ENCODE measurements at places on chromosomes 2 and 18. TPM values are rescaled to one million over a fixed set of nuclear protein-coding genes. Genes with fewer than 3 reads are reported as not detected.

GRCh38 chr2:233003658-233004555 lies 9.1 kb downstream of the NGEF start:
- DNase-seq = no peak
- no peaks in the 10 kb centered on the region for H3K4me1 ChIP-seq
- no peaks in the 10 kb centered on the region for H3K36me3 ChIP-seq
- no peaks in the 10 kb centered on the region for H3K27me3 ChIP-seq

DNA sequence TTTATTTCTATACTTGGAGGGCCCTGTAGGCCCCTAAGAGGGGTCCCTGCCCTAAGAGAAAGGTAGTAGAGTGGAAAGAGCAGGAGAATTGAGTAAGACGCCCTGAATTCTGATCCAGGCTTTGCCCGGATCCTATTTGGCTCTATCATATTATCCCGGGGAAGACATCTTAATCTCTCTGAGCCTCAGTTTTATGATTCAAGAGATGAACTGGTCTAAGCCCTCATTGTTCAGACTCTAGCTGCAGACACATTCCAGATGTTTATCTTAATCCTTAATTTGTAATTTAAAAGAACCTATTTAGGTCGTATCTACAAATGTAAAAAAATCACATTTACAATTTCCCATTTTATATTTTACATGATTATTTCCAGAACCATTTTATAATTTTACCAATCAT lies 220.1 kb downstream of the AGPS start:
- DNase-seq = no peak
- H3K27me3 ChIP-seq = no peaks in the 10 kb centered on the region
- no peaks in the 10 kb centered on the region for H3K36me3 ChIP-seq
- H3K27ac ChIP-seq = no peak overlapping the region
- H3K4me1 ChIP-seq = no peaks in the 10 kb centered on the region

GRCh38 chr18:79626905-79627749 lies 52.5 kb upstream of the CTDP1 start:
- no peaks in the 10 kb centered on the region for H3K4me1 ChIP-seq
- DNase-seq = no peak
- no peaks in the 10 kb centered on the region for H3K27me3 ChIP-seq
- no peak overlapping the region for H3K4me3 ChIP-seq
- H3K27ac ChIP-seq = no peak overlapping the region
- no peaks in the 10 kb centered on the region for H3K36me3 ChIP-seq

DNA sequence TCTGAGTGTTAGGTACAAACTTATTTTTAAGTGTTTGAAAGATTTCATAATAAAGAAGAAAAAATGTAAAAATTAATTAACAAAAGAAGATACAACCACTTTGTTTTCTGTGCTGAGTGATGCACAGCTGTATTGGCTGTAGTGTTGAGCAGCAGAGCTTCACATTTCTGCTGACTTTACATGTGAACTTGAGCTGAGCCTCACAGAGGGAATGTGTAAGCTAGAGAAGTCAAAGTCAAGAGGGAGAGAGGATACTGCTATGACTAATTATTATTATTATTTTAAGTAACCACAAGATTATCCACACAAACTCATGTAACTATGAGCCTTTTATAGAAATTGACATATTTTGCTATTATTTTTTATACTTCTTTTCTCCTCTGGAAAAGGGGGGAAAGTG lies 159.1 kb upstream of the ZSWIM2 start:
- H3K27me3 ChIP-seq = no peaks in the 10 kb centered on the region
- no peaks in the 10 kb centered on the region for H3K36me3 ChIP-seq
- H3K4me1 ChIP-seq = no peaks in the 10 kb centered on the region
- DNase-seq = no peak
- H3K4me3 ChIP-seq = no peak overlapping the region

GRCh38 chr2:46653539-46653938 lies 174.2 kb downstream of the TMEM247 start:
- H3K27me3 ChIP-seq = no peaks in the 10 kb centered on the region
- no peak overlapping the region for H3K27ac ChIP-seq
- peaks cover 3% of the 10 kb centered on the region for H3K4me1 ChIP-seq
- H3K4me3 ChIP-seq = no peak overlapping the region

DNA sequence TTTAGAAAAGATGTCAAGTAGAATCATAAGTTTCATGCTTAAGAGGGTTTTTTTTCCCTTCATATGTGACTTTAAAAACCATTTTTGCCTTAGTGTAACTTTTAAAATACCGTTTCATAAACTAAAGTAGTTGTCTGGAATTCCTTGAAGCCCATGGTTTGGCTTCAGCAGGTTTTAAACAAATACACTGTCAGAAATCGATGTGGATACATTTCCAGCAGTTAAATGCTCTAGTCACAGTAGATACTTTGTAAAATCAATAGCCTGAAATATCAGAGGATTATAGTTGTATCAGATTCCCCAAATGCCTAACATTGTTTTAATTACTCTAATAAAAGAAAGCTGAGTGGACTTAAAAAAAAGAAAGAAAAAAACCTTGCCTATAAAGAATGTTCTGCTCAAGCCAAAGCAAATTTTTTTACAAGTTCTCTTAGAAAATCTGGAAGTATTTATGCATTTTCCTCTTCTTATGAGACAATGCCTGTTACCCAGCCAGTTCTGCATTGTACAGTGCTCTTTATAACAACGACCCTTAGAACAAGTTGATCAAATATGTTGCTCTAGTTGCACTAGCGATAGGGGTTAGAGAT lies 260.5 kb downstream of the LTBP1 start:
- H3K27ac ChIP-seq = no peak overlapping the region
- peaks cover 6% of the 10 kb centered on the region for H3K4me1 ChIP-seq
- no peak overlapping the region for H3K4me3 ChIP-seq
- no peak for DNase-seq

- H3K36me3 ChIP-seq = no peaks in the 10 kb centered on the region
- H3K4me3 ChIP-seq = no peak overlapping the region
These were observed 780.0 kb downstream of the CNTNAP5 start for GRCh38 chr2:124805060-124805459.

DNA sequence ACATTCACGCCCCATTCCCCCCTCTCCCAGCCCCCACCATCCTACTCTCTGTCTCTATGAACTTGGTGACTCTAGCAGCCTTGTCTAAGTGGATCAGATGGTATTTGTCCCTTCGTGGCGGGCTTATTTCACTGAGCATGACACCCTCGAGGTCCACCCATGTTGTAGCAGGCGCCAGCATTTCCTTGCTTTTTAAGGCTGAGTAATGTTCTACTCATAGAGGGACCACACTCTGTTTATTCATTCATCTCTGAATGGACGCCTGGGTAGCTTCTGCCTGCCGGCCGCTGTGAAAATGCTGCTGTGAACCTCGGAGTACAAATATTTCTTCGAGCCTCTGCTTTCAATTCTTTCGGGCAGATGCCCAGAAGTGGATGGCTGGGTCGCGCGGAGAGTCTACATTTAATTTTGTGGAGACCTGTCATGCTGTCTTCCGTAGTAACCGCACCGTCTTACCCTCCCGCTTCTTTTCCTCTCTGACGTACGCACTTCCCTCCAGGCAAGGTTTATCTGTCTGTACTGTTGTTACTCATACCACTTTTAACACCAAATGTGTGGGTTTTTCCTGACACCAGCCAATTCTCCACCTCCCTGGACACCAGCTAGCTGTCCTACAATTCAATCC lies 5.6 kb downstream of the CROCC2 start:
- DNase-seq = no peak
- H3K4me1 ChIP-seq = peaks cover 8% of the 10 kb centered on the region
- H3K27ac ChIP-seq = no peak overlapping the region
- no peaks in the 10 kb centered on the region for H3K27me3 ChIP-seq
- no peaks in the 10 kb centered on the region for H3K36me3 ChIP-seq

- peaks cover 2% of the 10 kb centered on the region for H3K36me3 ChIP-seq
- H3K27me3 ChIP-seq = no peaks in the 10 kb centered on the region
- H3K4me3 ChIP-seq = no peak overlapping the region
- H3K27ac ChIP-seq = no peak overlapping the region
- no peaks in the 10 kb centered on the region for H3K4me1 ChIP-seq
These were observed 78.0 kb upstream of the NFATC1 start for GRCh38 chr18:79317703-79318102.

- H3K36me3 ChIP-seq = no peaks in the 10 kb centered on the region
- H3K27ac ChIP-seq = no peak overlapping the region
- no peaks in the 10 kb centered on the region for H3K4me1 ChIP-seq
- no peak for DNase-seq
These were observed 90.7 kb upstream of the LRRTM1 start for GRCh38 chr2:80395251-80395650.

DNA sequence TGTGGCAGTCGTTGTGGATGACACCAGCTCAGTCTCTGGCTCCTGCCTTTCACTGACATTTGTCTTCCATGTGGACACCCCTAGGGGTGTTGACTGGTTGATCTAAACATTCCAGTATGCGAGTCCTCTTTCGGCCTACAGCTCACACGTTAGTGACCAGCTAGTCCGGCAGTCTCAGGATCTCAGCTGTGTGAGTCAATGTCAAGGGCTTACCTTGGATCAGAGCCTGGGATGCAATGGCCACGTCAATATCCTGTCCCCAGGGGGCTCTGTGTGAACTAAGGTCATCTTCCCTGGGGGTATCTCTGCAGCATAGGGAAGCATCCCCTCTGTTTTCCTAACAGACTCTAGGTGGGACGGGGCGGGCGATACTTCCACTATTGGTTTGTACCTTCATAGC lies 35.1 kb upstream of the YWHAQ start:
- no peak overlapping the region for H3K27ac ChIP-seq
- no peak for DNase-seq
- H3K36me3 ChIP-seq = no peaks in the 10 kb centered on the region
- H3K4me1 ChIP-seq = peaks cover 9% of the 10 kb centered on the region
- H3K4me3 ChIP-seq = no peak overlapping the region

DNA sequence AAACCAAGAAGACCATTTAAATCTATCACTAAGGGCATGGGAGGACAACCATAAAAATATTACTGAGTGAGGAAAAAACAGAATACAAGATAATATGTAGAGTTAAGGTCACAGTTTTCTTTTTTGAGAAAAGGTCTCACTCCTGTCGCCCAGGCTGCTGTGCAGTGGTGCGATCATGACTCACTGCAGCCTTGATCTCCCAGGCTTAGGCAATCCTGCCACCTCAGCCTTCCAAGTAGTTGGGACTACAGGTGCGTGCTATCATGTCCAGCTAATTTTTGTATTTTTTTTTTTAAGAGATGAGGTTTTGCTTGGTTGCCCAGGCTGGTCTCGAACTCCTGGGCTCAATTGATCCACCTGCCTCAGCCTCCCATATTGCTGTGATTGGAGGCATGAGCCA lies 24.0 kb downstream of the POLR1A start:
- H3K4me3 ChIP-seq = no peak overlapping the region
- peaks cover 16% of the 10 kb centered on the region for H3K4me1 ChIP-seq
- no peak for DNase-seq
- H3K36me3 ChIP-seq = peaks cover 85% of the 10 kb centered on the region

- peaks cover 64% of the 10 kb centered on the region for H3K36me3 ChIP-seq
- no peak for DNase-seq
- no peak overlapping the region for H3K27ac ChIP-seq
- H3K27me3 ChIP-seq = no peaks in the 10 kb centered on the region
- peaks cover 11% of the 10 kb centered on the region for H3K4me1 ChIP-seq
These were observed 6.2 kb downstream of the DNAJB2 start for GRCh38 chr2:219285373-219285735.

GRCh38 chr18:24414349-24415003 lies 12.0 kb upstream of the IMPACT start:
- no peak for DNase-seq
- no peaks in the 10 kb centered on the region for H3K4me1 ChIP-seq
- no peak overlapping the region for H3K4me3 ChIP-seq

DNA sequence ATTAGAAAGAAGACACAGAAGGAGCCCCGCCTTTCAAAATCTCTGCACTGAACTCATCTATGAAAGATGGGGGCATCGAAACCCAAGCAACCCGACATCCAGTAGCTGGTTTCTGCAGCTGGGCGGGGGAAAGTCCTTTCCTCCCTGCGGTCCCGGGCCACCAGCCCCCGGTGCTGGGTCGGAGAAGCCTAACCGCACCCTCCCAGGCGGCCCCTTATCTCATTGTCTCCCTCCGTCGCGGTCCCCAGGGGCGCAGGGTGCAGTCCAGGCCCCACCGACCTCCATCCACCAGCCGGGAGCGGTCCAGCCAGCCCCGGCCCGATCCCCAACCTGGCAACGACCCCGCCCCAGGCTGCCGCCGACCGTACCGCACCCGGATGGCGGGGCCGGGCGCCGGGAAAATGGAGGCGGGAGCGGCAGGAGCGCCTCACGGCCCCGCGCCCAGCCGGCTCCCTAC lies 452 bp downstream of the RAPH1 start:
- no peaks in the 10 kb centered on the region for H3K36me3 ChIP-seq
- H3K4me1 ChIP-seq = peaks cover 7% of the 10 kb centered on the region
- no peak for DNase-seq
- H3K27me3 ChIP-seq = no peaks in the 10 kb centered on the region
- peak overlapping the region; percentile 80 for H3K4me3 ChIP-seq

DNA sequence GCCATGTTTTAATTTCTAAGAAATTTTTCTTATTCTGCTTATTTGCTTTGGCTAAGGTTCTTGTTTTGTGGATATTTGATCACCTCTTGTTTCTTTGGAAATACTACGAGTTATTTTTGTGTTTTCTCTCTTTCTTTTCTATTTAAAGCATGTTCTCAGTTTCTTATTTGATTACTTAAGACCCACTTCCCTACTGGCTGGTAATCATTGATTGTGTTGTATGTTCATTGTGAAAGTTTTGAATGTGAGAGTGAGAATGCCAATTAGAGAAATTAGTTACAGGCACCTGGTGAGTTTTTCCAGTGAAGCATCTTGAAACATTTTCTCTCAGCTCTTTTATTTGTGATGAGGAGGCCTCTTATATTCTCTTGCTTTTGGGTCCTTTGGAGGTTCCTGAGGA lies 226.7 kb upstream of the MC4R start:
- DNase-seq = no peak
- H3K4me3 ChIP-seq = no peak overlapping the region
- H3K27me3 ChIP-seq = no peaks in the 10 kb centered on the region
- H3K4me1 ChIP-seq = no peaks in the 10 kb centered on the region
- no peaks in the 10 kb centered on the region for H3K36me3 ChIP-seq
- no peak overlapping the region for H3K27ac ChIP-seq

- H3K4me3 ChIP-seq = no peak overlapping the region
- H3K27me3 ChIP-seq = peaks cover 8% of the 10 kb centered on the region
- no peak overlapping the region for H3K27ac ChIP-seq
- H3K4me1 ChIP-seq = no peaks in the 10 kb centered on the region
- no peak for DNase-seq
These were observed 339.0 kb downstream of the SMAD2 start for GRCh38 chr18:47591429-47591828.

The PPP4R1 gene
- 27.8 TPM for total RNA-seq

The CNTNAP5 gene
- not detected for total RNA-seq

The PDE11A gene
- total RNA-seq = 12.9 TPM

The EFR3B gene
- total RNA-seq = 12.7 TPM

The IL36B gene
- not detected for total RNA-seq

The SLC4A3 gene
- 0.93 TPM for total RNA-seq

The ATF2 gene
- 22.3 TPM for total RNA-seq
